ENCODE measurements at places on chromosomes 5 and 9.

- DNase-seq: no peak
Observed at GRCh38 chr5:131364507-131365050, 100.7 kb downstream of the CDC42SE2 start.

DNA sequence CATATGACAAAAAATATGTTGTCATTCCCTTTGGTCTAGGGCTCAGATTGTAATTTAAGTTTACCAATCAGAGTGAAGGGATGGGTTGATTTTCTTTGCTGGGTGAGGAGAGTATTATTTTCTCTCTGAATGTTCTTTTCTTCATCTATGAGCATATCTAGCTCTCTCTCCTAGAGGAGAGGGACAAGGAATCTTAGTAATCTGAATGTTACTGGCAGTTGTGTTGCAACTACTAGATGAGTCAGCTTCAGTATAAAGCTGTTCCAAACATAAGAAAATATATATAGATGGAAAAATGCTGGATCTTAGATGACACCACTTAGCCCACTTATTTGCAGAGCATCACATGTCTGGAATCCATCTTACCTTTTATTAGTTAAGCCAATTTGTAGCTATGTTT, 259.3 kb downstream of the TUSC1 start:
- DNase-seq: no peak

GRCh38 chr9:6757456-6758247, at the start of gene KDM4C:
KDM4C (plus strand) TSS chr9:6757973; CDS start chr9:6792989, 35,016 bp downstream.
- peak; percentile 85 for DNase-seq

GRCh38 chr5:88256872-88257271, 11.8 kb downstream of the TMEM161B start:
- DNase-seq: no peak

GRCh38 chr9:74645007-74645639, 148.0 kb downstream of the RORB start:
- no peak for DNase-seq

GRCh38 chr9:123978981-123979380, 32.6 kb upstream of the LHX2 start:
- no peak for DNase-seq

DNA sequence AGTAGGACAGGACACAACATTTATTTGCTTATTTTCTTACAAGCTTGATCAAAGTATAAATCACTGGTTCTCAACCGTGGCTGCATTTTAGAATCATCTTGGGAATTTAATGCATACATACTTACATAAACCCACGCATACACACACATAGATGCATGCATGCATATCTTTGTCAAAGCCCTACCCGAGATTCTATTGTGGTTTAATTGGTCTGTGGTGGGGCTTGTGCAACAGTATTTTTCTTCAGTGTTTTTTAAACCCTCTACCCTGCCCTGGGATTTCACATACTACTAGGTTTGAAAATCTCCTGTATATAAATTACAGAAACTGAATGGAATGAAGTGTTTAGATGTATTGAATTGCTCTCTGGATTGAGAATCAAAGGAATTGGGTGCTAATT, 1166.2 kb downstream of the MAT2B start:
- no peak for DNase-seq

DNA sequence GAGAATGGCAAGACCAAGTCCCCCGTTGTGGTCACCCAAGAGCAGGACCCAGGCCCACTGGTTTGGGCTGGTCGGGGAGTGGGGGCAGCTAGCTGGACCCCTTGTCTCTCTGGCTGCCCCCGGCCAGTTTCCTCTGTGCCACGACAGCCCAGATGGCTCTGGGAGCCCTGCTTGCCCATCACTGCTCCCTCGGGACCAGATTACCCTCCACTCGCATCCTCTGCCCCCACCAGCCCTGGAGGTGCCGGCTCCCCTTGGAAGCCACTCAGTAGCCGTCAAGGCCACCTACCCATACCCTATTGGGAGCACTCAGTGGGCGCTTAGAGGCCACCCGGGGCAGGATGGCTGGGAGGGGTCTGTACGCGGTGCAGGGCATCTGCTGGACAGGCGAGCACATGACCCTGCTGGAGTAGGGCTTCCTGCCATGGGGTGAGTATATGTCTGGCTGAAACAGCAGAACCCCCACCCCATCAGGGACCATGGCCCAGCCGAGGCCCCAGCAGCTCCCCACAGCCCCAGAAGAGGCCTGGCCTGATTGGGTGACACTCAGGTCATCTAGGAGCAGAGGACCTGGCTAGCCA, 70.0 kb downstream of the ZNF354C start:
- DNase-seq: no peak

- no peak for DNase-seq
Observed at GRCh38 chr5:112584781-112585180, 152.9 kb upstream of the APC start.

DNA sequence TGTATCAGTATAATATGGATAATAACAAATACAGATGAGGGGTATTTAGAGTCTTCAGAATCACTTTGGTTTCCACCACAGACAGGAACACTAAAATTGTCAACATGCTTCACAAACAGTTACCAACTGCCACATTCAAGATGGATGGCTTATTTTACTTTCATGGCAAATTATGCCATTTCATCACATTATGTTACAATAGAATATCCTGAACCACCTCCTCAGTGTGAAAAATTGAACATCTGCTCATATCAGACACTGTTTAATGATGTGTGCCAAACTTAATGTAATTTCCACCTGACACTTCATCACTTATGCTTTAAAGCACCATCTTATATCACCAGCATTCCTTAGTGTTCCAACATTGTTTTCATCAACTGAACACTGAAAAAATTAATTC, 357.4 kb downstream of the KCNN2 start:
- DNase-seq: no peak

DNA sequence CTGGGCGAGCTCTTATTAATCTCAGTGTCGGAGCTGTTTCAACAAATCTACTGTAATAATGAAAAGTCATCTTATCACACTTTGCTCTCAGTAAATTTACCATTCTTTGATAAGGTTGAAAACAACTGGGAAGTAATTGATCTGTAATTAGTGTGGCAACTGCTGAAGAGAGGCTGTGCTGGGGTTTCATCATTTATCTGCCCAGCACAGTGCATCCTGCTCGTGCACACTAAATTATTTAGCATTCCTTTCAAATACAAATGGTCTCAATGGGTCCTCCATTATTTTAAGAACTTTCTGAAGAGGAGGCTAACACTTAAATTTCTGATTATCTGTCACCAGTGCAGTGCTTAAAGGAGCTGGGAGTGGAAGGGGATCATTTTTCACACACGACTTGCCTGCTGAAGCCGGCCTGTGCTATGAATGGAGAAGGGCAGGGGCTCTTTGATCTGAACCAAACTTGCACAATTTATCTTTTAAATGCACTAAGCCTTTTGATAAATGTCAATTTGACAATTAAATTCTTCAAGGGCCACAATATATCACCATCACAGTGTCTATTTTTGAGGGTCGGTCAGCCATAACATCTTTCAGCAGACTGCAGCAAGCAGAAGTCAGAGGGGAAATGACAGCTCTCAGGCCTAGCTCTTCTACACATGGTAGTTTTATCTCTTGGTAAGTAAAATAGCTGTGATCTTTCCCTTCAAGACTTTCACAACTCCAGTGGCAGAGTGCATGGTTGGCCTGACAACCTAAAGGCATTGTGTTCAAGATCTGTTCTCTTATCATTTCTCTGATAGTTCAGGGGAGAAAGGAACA, 106.4 kb upstream of the EFNA5 start:
- no peak for DNase-seq

DNA sequence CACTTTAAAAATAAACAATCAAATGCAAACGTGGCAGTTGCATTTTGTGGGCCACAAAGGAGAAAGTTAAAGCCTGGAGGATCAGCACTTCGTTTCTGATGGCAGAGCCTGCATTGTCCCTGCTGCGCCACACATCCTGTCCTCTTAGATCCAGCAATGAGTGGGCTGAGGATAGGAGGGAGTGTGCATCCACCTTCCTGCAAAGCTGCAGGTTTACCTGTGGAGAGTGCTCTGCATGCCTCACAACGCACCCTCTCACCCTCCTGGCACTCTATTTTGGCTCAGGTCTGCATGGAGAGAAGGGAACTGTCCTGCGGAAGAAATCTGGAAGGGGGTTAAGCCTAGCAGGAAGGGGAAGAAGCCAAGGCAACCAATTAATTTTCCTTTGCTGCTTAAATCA, 212.2 kb upstream of the SLC24A2 start:
- DNase-seq: no peak

- DNase-seq: no peak
Observed at GRCh38 chr9:76607730-76608436, 148.9 kb downstream of the GCNT1 start.

DNA sequence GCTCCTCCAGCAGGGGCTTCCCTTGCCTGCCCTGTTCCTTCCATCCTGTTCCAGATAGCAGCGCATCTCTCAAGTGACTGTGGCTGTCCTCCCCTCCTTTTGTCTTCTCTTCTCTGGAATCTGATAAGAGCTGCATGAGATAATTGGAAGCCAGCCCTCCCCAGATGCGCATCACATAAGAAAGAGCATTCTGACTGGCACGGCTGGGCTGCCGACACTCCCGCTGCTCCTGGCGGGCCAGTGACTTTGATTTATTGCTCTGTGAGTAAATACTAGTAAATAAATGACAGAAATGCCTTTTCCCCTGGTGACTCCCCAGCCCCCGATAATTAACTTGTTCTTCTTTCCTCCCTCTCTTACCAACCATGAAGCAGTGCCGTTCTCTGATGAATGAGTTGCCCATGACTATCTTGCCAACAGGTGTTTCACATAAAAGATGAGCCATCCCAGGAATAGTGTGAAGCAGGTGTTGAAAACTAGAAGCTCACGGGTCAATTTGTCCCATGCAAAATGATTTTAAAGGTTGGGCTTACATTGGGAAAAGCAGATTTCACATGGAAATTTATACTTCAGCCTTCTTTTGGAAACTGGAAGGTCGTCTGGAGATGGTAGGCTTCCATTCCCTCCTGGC, 212.3 kb downstream of the ERCC6L2 start:
- DNase-seq: no peak

DNA sequence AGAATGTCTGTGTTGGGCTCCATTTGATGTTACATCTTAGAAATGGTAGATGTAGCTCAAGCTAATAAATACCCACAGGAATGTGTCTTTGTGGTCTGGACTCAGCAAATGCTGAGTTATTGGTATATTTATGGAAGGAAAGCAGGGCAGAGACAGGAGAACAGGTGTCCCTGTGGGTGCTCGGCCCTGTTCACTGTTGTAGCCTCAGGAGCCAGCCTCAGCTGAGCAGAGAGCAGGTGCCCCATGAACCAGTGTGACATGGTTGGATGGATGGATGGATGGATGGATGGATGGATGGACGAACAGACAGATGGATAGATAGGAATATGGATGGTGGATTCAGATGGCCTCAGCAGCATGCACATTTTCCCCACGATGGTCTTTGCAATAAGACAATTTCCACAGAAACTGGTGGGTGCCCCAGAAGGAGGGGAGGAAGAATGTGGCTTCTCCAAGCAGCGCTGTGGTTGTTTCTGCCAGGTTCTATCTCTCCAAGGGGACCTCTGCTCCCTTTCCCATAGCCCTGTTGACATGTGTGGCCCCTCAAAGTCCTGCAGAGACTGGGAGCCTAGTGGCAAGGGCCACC, 8.2 kb upstream of the IRF1 start:
- DNase-seq: no peak

- DNase-seq: no peak
Observed at GRCh38 chr5:38601133-38601862, 44.9 kb upstream of the LIFR start.

GRCh38 chr9:90423661-90424193, 218.9 kb downstream of the DIRAS2 start:
- DNase-seq: no peak

- DNase-seq: no peak
Observed at GRCh38 chr5:67003685-67003934, 193.0 kb downstream of the CD180 start.

- DNase-seq: no peak
Observed at GRCh38 chr9:78436873-78437272, 139.9 kb downstream of the PSAT1 start.

- no peak for DNase-seq
Observed at GRCh38 chr5:178496642-178497041, 93.6 kb downstream of the COL23A1 start.

DNA sequence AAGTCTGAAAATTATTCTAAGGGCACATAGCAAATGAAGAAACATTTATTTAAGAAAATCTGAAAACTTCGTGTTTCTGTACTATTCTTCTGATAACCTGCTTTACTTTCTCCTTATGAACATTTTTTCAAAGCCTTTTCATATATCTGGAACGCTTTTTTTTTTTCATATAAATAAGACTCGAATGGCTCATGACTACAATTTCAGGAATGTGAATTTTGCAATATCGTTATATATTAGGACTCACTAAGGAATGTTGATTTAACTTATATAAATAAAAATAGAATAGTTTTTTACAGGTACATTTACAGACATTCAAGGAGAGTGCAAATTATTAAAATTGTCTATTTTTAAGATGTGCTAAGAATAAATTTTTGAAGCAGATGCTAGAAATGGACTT, 42.9 kb downstream of the GPBP1 start:
- DNase-seq: no peak

- DNase-seq: no peak
Observed at GRCh38 chr9:4160249-4160648, 139.6 kb downstream of the GLIS3 start.

GRCh38 chr5:56233230-56233629, at the start of gene ANKRD55:
ANKRD55 (minus strand) TSS chr5:56233330; CDS start chr5:56232913, 417 bp downstream.
- DNase-seq: no peak

- DNase-seq: no peak
Observed at GRCh38 chr5:69284203-69284602, 48.4 kb downstream of the CCDC125 start.

- DNase-seq: no peak
Observed at GRCh38 chr5:30539004-30539634, 654.4 kb upstream of the CDH6 start.

GRCh38 chr9:121189660-121190059, 12.0 kb downstream of the RAB14 start:
- DNase-seq: no peak

DNA sequence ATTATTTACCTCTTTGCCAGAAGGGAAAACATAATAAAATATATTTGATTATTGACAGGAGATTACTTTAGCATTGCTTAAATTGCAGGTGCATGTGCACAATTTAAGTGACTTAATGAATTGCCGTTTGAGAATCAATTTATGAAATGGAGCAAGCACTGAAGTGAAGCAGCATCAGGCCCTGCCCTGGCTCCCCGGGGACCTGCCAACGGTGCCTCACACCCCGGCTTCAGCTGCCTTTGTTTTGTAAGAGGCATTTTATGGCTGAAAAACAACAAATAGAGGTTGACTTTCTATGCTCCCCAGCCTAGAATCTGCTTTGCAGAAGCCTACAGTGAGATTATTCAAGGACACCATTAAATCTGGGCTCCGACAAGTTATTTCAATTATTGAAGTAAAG, 359.1 kb upstream of the IRX4 start:
- DNase-seq: no peak

DNA sequence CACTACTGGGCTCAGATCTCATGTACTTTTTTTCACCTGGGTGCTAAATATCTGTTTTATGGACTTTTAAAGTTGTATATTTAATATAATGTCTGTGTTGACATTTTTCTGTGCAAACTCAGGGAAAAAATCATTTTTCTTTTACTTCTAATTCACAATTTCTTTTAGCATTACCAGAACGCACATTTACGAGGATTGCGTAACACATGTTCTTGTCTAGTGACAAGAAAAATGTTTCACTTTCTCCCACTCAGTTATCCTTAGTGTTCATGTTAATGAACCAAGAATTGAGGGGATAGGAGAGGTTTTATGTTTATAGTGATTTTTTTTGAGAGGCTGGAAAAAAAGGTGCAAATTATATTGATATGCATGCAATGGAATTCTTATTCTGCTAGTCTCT, 86.3 kb upstream of the PJA2 start:
- DNase-seq: no peak

- no peak for DNase-seq
Observed at GRCh38 chr9:87069690-87070089, 122.4 kb upstream of the GAS1 start.

Data from central memory CD8-positive, alpha-beta T cell (primary cell).